Urinary bladder (tissue), 4 donors: ENCODE measurements at places on chromosomes 1 and 21. TPM values are rescaled to one million over a fixed set of nuclear protein-coding genes. Genes with fewer than 3 reads are reported as not detected.

DNA sequence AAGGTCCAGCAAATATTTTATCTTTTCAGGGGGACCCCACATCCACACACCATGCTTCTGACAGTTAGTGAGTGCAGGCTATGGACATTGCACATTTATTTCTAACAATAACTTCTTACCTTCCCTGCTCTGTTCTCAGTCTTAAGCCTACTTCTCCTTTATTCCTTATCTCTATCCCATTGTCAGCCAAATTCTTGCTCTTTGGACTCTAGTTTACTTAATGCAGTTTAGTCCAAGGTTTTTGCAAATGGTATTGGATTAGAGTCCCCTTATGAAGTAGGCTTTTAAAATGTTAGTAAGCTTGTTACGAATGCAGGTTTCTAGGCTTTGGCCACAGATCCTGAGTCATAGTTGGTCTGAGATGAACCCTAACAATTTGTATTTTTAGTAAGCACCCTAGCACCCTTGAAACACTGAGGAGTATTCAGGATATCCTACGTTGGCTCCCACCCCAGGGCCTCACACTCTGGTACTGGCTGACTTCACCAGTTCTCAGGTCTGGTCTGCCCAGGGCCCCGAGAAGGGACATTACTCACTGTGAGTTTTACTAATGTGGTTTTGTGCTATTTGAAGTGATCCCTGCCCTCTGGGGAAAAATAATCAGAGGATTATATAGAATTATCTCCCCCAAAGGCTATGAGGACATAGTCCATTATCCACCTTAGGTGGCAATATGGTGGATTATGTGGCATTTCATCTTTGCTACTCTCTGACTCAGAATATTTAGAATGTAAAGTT is 239.5 kb downstream of the TGFB2 start:
- DNase-seq: no peak

GRCh38 chr1:209815931-209816341 is 10.0 kb upstream of the IRF6 start:
- DNase-seq: peak; percentile 86

GRCh38 chr1:169024800-169025271 is 81.7 kb upstream of the ATP1B1 start:
- no peak for DNase-seq

DNA sequence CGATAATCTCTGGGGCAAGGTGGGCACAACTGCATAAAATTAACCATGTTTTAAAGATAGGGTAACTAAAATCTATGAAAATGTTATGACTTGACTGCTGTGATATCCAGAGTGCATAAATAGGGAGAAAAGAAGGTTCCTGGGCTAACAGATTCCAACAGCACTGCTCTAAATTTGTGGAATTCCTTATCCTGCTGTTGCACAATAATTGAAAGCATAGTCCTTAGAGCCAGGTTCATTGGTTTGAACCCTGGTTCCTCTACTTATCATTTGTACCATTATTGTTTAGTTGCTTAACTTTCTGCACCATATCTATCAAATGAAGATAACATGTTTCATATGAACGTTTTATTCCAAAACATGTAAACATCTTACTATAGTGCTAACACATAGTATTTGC is 219.0 kb downstream of the NUF2 start:
- no peak for DNase-seq

GRCh38 chr1:29851691-29852090 is 615.4 kb downstream of the PTPRU start:
- DNase-seq: peak; percentile 52

GRCh38 chr1:9375912-9376311 is 83.2 kb downstream of the SPSB1 start:
- DNase-seq: no peak

- no peak for DNase-seq
Measured at GRCh38 chr1:54159733-54160316, 7.0 kb upstream of the CDCP2 start.

DNA sequence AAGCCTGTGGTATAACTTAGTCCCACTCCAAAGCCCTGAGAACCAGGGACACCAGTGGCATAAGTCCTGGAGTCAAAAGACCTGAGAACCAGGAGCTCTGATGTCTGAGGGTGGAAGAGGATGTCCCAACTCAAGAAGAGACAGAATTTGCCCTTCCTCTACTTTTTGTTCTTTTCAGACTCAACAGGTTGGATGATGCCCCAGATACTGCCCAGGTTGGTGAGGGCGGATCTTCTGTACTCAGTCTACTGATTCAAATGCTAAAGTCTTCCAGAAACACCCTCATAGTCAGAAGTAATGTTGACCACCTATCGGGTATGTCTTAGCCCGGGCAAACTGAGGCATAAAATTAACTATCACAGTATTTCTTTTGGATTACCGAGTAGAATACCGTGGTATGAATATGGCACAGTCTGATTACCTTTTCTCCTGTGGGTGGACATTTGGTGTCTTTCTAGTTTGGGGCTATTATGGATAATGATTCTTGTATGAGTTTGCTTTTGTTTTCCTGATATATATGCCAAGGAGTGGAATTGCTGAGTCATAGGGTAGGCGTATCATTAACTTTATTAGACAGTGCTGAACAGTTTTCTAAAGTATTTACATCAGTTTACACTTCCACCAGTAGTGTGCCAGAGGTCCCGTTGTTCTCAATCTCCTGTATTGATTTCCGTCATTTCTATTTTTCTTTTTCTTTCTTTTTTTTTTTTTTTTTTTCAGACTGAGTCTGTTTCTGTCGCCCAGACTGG is 3.2 kb upstream of the CHAF1B start:
- DNase-seq: no peak

- no peak for DNase-seq
Measured at GRCh38 chr1:29831500-29832117, 595.3 kb downstream of the PTPRU start.

GRCh38 chr1:209643285-209644020 is 8.8 kb downstream of the LAMB3 start:
- no peak for DNase-seq

DNA sequence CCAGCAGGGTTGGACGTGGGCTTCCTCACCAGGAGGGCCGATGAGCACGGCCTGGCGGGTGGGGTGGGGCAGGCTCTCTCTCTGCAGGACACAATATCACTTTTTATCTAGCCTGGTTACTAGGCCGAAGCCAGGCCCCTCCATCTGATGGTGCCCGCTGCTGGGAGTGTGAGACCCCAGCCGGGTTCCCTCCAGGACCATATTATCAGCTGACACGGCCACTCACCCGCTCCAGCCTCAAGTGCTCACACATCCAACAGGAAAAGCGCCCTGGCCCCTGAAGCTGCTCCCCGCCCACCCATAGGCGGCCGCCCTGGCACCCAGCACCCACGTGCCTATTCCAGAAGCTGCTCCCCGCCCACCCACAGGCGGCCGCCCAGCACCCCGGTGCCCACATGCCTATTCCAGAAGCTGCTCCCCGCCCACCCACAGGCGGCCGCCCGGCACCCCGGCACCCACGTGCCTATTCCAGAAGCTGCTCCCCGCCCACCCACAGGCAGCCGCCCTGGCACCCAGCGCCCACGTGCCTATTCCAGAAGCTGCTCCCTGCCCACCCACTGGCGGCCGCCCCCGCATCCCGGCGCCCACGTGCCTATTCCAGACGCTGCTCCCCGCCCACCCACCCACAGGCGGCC is 5.0 kb downstream of the SLC19A1 start:
- DNase-seq: no peak

- no peak for DNase-seq
Measured at GRCh38 chr1:204495078-204495753, 611 bp upstream of the PIK3C2B start.

Gene DPH2
- polyA plus RNA-seq: 21.7 TPM

Gene NHLH1
- polyA plus RNA-seq: 0.05 TPM

Gene EXO1
- polyA plus RNA-seq: 0.13 TPM

Gene ESRRG
- polyA plus RNA-seq: 0.90 TPM
